T-helper 22 cell (primary cell): ENCODE measurements at places on chromosomes 13 and 19.

GRCh38 chr13:79815041-79815440 lies 334.1 kb downstream of the NDFIP2 start:
- no peak for DNase-seq

GRCh38 chr13:63448692-63449091 lies 2033.0 kb upstream of the PCDH20 start:
- no peak for DNase-seq

DNA sequence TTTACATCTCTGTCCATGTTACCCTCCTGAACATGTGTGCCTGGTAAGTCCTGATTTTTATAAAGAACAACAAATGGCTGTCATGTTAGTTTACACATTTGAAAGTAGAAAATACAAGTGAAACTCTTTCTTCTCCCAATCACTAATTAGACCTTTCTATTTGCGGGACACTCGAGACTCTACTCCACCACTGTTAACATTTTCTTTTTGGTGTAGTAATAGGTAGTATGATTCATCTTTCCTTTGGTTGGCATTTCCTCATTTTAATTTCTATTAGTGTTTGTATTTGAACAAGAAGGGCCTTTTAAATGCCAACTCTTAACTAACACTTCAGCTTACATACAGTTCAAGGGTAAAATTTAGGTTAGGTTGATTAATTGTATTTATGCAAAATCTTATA lies 371.1 kb downstream of the PCDH9 start:
- no peak for DNase-seq

- no peak for DNase-seq
Observed at GRCh38 chr13:43785650-43786471, 911 bp downstream of the ENOX1 start.

- DNase-seq = no peak
Observed at GRCh38 chr13:44803390-44803789, 185.9 kb downstream of the NUFIP1 start.

- no peak for DNase-seq
Observed at GRCh38 chr13:111508164-111508870, 187.9 kb downstream of the TEX29 start.

GRCh38 chr13:100895651-100896050 lies 221.1 kb upstream of the TMTC4 start:
- DNase-seq = no peak

DNA sequence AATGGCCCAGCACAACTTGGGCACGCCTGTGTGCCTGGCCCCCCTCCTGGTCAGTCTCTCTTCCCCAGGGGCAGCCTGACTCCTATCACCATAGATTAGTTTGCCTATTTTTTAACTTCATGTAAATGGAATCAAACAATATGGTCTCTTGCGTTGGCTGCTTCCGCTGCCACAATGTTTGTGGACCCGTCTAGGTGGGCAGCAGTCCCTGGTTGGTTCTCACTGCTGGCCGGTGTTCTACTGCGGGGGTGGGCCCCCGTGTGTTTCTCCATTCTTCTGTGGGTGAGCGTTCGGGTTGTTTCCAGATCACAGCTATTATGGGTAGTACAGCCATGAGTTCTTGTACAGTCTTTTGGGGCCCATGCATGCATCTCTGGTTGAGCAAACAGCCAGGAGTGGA lies 47.3 kb downstream of the CEBPG start:
- no peak for DNase-seq

DNA sequence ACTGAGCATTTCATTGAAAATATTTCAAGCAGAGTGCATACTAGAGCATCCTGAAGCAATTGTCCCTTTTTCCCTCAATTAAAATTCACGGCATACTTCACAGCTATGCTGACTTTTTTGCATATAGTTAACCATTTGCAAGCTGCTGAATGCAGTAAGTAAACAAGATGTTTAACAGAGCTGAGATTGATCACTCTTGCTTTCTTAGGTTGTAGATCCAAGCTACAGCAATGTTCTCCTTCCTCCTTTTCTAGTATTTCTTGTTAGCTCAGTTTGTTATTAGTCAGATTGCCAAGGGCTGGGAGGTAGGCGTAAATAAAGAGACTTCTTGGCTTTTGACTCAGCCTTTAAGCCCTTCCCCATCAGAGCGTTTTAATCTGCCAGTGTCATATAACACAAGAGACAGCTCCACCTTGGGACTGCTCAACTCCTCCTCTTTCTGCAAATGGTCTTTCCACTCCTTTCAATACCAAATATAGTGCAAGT lies at the start of gene SLITRK6:
SLITRK6 (minus strand) TSS at position 323 of the 486 bp plus-strand sequence. CDS start 2,911 bp downstream, outside the sequence.
- no peak for DNase-seq

DNA sequence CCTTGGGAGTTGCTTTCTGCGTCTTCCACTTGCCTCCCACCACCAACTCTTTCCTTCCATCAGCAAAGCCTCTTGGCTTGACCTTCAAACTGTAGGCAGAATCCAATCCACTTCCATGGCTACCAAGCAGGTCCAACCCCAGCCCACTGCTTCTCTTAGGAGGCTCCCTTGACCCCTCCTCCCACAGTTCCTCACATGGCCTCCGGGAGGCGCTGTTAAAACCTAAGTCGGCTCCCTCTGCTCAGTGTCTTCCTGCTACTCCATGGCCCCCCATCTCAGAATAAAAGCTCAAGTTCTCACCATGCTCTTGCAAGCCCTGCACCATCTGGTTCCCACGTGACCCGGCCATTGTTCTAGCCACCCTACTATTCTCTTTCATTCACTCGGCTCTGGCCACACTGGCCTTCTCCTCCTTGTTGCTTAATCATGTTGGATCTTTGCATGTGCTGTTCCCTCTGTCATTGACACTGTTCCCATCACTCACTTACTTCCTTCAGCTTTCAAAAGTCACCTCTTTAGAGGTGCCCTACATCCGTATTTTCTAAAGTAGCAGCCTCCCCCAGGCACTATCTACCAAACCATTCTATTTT lies 7.5 kb downstream of the IZUMO2 start:
- no peak for DNase-seq

GRCh38 chr19:11331502-11331901 lies 8.0 kb downstream of the RAB3D start:
- DNase-seq = no peak

DNA sequence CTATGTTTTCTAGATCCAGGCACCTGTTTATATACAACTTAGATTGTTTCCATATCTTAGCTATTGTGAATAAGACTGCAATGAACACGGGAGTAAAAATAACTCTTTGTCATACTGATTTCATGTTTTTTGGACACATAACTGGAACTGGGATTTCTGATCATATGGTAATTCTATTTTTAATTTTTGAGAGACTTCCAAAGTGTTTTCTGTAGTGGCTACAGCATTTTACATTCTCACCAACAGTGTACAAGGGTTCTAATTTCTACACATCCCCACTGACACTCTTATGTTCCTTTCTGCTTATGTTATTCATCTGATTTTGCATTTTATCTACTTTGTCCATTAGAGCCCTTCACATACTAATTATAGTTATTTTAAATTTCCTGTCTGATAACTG lies 1152.9 kb downstream of the SLITRK1 start:
- no peak for DNase-seq

- no peak for DNase-seq
Observed at GRCh38 chr13:20990910-20991525, 70.4 kb downstream of the LATS2 start.

- DNase-seq = no peak
Observed at GRCh38 chr13:27925220-27925991, 5.6 kb downstream of the PDX1 start.

DNA sequence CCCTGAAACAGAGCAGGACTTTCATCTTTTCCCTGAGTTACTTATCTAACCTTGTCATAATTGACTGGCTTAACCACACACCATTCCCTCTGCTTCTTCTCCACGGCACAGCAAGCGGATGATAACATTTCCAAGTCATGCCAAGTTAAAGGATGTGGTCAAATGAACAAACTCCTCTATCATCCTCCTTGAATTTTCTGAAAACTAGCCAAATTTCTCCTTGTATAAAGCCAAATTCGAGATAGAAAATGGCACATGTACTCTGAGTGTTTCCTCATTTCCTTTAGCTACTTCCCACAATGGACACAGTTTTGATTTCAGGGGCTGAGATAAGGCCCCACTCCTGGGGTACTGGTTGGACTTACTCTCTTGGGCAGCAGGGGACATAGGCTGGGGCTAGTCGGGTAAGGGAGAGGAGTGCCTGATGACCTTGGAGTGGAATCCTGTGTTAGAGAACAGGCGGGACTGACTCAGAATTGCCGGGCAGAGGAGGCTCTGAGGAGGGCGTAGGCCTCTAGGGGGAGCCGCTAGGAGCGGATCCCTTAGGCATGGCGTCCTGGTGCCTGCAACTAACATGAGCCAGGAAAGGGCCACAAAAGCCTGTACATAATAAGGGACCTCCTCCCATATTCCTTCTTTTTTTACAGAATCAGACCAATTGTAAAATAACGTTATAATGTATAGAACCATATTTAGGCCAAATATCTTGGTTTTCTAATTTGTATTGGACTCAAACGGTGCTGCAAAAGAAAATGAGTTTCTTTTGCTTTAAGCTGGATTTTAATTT lies 20.3 kb upstream of the TMTC4 start:
- DNase-seq = no peak

DNA sequence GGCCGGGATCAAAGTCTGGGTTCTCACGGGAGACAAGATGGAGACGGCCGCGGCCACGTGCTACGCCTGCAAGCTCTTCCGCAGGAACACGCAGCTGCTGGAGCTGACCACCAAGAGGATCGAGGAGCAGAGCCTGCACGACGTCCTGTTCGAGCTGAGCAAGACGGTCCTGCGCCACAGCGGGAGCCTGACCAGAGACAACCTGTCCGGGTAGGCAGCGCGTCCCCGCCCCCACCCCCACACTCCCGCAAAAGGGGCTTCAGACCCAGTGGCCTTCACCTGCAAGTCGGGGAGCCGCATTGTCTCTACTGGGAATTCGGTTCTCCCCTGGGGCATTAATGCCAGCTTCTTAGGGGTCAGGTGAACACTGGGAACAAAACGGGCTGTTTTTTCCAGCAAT lies 114.7 kb upstream of the MCF2L start:
- DNase-seq = no peak

GRCh38 chr19:58563034-58563573 lies 4.7 kb upstream of the UBE2M start:
- DNase-seq = no peak

GRCh38 chr13:101523154-101524131 lies 71.0 kb downstream of the ITGBL1 start:
- DNase-seq = no peak

DNA sequence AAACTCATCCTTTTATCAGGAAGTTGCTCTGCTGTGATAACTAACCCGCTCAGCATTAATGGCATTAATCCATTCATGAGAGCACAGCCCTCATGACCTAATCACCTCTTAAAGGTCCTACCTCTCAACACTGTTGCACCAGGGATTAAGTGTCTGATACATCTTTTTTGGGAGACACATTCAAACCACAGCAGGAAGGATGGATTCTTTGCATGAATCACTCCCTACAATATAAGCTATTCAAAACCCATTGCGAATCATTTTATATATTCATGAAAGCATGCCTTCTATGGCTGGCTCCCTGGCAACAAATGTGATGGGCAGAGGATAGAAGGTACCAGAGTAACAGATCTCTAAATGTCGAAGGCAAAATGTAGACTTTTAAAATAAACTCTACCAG lies 27.6 kb downstream of the ARL11 start:
- DNase-seq = no peak

DNA sequence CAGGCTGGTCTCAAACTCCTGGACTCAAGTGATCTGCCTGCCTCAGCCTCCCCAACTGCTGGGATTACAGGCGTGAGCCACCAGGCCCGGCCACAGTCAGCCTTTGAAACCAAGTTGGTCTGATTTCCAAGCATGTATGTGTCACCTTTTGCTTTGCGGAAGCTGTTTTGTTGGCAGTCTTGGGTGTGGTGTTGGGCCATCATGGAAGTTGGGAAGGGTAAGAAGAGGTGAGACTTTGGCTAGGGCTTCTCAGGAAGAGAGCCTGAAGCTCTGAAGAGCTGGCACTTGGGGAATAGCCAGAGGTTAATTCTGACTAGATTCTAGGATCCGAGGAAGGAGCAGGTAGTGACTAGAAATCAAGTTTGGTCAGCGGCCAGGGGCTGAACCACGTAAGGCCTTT lies 2.8 kb downstream of the RSPH6A start:
- DNase-seq = no peak

- DNase-seq = no peak
Observed at GRCh38 chr19:11485245-11485837, 4.5 kb upstream of the ELAVL3 start.
